Stimulated activated CD4-positive, alpha-beta T cell treated with anti-CD3 and anti-CD28 coated beads, Interleukin-4, amount 100 ng/mL, for 48 hours (primary cell): ENCODE measurements at places on chromosomes 11 and 22.

GRCh38 chr11:101445761-101446160 is 138.0 kb downstream of the TRPC6 start:
- no peak for DNase-seq

GRCh38 chr11:126317756-126318573 is 14.1 kb downstream of the DCPS start:
- no peak for DNase-seq

DNA sequence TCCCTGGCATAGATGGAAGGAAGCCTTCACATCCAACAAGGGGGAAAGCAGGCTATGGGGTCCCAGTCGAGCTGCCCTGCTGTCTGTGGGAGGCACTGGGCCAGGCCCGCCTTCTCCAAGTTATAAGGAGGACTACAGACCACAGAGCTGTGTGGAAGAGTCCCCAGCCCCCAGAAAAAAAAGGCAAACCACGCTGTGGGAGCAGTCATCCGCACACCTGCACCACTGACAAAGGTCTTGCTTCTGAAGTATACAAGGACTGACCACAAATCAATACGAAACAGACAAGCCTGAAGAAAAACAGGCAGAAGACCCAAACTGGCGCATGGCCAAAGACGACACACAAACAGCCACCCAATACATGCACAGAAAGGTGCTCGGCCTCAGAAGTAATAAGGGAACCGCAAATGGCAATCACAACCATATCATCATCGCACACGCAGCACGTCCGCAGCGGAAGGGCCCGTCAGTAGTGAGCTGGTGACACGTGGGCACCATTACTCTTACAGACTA is 384.1 kb downstream of the CTTN start:
- DNase-seq = no peak

DNA sequence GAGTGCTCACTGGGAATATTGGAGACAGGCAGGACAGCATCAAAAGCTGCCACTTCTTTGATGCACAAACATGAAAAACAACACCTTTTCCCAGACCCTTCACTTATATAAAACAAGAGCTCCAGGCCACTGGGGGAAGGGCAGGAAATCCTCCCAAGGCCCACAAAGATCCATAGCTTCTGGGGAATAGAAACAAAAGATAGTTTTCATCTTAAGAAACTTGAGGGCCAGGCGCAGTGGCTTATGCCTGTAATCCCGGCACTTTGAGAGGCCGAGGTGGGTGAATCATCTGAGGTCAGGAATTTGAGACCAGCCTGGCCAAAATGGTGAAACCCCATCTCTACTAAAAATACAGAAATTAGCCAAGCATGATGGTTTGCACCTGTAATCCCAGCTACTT is 15.3 kb downstream of the RTL6 start:
- no peak for DNase-seq

- DNase-seq = no peak
Observed at GRCh38 chr11:47225552-47226400, 11.0 kb downstream of the DDB2 start.

DNA sequence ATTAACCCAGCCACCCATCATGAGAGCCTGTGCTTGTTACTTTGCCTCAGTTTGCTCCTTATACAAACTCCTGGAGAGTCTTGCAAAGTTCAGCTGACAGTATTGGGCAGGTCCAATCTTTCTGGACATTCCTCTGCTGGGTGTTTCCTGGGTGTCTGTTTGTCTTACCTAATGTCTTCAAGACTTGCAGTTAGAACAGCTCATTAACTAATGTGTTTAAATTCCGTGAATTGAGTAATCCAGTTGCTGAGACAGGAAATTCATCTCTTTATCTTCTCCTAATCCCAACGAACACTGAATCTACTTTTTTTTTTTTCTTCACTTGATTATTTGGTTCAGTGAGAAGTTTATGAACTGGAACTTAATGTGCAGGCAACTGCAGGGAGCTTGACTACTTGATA is 20.6 kb downstream of the BCO2 start:
- DNase-seq = no peak

DNA sequence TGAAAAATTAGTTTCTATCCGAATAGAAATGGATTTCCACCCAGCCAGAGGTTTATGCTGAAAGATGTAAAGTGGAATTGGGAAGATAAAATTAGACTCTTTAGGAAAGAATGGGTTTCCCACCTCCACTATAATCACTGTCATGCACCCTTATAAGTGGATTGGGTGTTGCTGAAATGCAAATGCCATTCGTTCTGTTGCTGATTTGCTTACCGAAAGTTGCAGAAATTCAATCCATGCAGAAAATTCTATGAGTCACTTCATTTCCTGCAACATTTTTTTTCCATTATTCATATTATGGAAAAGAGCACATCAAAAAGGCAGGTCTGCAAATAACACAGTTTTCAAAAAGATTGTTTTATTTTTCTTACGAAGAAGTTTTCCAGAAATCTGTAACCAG is 65.6 kb downstream of the LDLRAD3 start:
- DNase-seq = no peak

- DNase-seq = no peak
Observed at GRCh38 chr11:63870351-63871140, 31.6 kb downstream of the MARK2 start.

DNA sequence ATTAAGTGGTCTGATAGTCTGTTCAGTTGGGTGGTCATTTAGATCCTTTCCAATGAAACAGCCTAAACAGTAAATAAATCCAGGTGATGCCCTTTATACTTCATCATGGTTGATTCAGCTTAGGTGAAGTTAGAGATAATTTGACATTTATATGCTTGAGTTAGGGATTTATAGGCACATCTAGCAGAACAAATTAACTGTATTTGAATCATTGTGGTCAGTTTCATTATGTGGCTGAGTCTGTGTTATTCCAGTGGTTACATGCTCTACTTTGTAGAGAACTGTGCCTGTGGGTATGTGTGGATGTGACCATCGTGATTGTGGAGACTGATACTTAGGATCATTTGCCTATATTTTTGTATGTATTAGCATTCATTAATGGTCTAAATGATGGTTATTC is 194.6 kb downstream of the DDX10 start:
- no peak for DNase-seq

- DNase-seq = no peak
Observed at GRCh38 chr22:43824724-43825420, 12.8 kb upstream of the EFCAB6 start.

DNA sequence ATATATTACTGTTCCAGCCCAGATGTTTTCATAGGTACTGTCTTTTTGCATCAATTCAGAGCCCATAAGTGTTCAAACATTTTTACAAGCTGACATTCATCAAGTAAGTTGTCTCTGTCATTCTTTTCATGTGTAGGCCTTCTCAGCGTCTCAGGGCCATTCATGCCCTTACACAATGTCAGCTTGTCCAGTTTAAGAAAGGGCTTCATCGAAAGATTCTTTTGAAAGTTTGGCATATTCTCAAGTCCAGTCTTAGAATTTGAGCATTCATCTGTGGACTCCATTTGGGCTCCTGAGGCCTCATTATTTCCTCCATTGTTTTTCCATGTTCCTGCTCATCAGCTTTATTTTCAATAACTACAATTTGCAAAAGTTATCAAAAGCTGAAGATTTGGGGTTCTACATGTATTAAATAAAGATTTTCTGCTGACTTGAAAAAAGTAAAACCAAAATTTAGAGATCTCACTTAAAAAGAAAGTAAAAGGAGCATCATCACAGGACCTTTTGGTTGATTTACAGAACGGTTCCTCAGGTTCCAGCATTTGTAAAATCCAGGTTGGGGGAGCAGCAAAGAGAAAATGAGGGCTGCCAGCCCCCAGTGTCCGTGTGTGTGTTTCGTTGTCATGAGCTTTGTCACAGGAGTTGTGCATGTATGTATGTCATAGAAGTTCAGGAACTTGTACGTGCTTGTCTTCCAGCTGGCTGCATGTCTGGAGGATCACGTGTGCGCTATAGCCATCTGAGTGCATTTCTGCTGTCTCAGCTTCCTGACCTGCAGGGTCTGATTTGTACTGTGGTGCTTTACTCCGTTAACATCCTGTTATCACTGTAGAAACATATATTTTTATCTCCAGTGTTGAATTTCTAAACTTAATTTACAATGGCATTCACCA is 15.6 kb downstream of the MOV10L1 start:
- no peak for DNase-seq

- no peak for DNase-seq
Observed at GRCh38 chr22:43081968-43082367, 7.2 kb downstream of the TTLL1 start.

DNA sequence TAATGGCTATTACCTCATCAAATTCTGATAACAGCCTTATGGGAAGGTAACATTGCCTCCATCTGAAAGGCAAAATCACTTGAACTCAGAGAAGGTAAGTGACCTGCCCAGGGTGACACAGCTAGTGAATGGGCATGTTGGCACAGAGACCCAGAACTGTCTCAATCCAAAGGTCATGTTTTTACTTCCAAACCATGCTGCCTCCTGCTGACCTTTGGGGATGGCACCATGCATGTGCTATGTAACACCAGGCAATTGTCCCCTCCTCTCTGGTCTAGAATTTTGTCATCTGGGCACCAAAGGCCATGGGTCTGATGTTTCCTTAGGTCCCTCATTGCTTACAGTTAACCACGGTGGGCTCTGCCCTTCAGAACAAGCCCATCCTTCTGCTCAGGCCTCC is 417.4 kb downstream of the SOX6 start:
- no peak for DNase-seq

GRCh38 chr11:88402192-88402715 is 64.7 kb upstream of the CTSC start:
- no peak for DNase-seq

- DNase-seq = peak; percentile 51
Observed at GRCh38 chr11:61028135-61028729, 56.8 kb downstream of the CD6 start.

DNA sequence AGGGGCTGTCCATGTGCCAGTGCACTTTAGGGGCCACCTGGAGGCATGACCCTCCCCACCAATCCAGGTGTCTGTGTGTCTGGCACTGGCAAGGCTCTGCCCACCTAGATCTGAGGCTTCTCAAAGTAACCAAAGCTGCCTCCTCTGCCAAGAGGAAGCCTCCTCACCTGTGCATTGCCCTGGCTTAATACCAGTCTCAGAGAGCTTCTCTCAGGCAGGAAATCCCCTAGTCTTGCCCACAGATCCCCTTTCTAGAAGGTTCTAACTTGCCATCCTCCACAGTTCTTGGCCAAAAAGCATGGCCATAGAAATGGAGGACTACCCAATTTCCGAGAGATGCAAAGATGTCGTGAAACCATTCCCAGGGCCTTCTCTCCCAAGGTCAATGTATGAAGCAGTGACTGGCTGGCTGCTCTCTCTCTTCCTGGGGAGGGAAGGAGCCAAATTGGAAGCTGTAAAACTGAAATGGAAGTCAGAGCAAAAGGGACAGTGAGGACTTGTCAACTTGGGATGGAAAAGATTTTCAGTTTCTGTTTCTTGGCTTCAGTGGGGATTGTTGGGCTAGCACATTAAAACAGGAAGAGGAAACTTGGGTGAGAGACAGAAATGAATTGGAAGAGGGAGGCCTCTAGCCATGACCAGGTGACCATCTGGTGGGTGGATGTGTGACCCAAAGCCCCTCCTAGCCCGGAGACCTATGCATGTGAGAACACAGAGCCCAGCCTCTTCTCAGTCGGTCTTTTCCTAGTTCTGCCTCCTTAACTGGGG is 68.8 kb downstream of the PRDM11 start:
- no peak for DNase-seq

DNA sequence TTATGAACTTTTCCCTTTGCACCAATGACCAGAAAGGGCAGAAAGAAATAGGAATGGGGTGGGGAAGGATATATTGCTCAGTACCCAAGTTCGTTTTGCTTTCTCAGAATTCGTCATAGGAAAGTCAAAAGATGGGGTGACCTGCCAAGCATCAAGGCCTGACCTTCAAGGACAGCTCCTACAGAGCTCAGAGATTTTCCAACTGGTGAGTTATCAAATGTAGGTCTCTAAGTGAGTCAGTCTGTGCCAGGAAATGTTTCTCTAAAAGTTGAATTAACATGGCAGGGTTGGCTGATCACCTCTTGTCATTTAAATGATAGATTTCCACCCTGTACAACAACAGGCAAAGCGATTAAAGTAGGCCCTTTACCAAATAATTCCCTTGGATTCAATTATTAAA is 307.2 kb downstream of the CADM1 start:
- DNase-seq = no peak

DNA sequence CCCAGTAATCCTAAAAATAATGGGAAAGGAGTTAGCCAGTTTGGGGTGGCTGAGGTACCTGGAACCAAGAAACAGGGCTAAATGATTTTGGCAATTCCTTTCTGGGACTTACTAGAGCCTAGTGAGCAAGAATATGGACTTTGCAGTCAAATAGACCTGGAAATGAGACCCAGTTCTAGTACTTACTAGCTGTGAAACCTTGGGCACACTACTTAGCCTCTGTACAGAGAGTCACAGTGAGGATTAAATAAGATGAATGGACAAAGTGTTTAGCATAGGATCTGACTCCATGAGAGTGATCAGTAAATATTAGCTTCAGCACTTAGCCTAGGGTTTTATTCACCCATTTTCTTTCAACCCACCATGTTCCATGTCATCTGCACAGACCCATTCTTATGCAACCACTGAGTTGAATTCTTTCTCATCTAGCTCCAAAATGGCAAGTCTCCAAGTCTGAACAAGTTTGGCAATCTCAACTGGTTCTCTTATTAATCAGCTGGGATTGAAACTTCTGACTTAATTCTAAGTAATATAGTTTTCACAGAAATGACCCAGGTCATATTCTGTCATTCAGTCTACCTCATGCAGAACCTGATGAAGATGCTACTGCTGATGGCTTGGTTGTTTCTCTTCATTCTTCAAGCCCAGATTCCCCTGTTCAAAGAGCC is 15.0 kb upstream of the SORL1 start:
- DNase-seq = no peak

DNA sequence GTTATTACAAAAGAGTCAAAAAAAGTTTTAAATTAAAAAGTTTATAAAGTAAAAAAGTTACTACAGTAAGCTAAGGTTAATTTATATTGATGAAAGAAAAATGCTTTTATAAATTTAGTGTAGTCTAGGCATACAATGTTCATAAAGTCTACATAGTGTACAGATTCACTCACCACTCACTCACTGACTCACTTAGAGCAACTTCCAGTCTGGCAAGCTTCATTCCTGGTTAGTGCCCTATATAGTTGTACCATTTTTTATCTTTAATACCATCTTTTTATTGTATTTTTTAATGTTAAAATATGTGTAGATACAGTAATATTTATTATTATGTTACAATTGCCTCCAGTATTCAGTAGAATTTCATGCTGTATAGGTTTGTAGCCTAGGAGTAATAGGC is 2.6 kb upstream of the MMP10 start:
- no peak for DNase-seq

GRCh38 chr11:20110908-20111669 is 49.2 kb downstream of the DBX1 start:
- peak; percentile 21 for DNase-seq

- DNase-seq = no peak
Observed at GRCh38 chr11:12745787-12746186, 71.6 kb downstream of the TEAD1 start.

GRCh38 chr11:43582863-43583462 is 97.6 kb upstream of the HSD17B12 start:
- no peak for DNase-seq
